Subcutaneous preadipocyte (primary cell): ENCODE measurements at places on chromosomes 4 and X. TPM values are rescaled to one million over a fixed set of nuclear protein-coding genes. Genes with fewer than 3 reads are reported as not detected.

Gene CCSER1
- total RNA-seq: not detected in 2 replicates

Gene TCEAL9
- 60.3 and 67.8 TPM in 2 replicates for total RNA-seq

Gene SMARCA1
- total RNA-seq: 17.6 and 18.0 TPM in 2 replicates

Gene CLNK
- not detected in 2 replicates for total RNA-seq

Gene CITED1
- total RNA-seq: 0.37 and 2.0 TPM in 2 replicates
